ENCODE measurements at places on chromosomes 6 and 20.

GRCh38 chr6:16767765-16768476, 6.7 kb upstream of the ATXN1 start:
- DNase-seq = no peak

DNA sequence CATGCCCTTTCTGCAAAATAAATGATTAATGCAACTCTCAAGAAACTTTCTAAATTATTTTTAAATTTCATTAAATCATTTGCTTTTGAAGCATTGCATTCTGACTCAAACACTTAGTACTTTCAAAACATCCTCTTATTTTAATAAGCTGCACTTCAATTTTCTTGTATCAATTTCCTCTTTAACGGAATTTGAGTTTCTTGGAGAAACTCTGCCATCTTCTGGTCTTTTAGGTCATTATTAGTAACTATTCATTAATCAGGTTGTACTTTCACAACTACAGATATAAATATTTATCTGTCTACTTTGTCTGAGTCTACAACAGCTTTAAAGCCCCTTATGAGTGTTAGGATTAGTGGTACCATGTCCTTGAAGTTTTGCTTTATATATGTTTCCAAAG, 30.2 kb downstream of the TMX4 start:
- no peak for DNase-seq

- no peak for DNase-seq
Observed at GRCh38 chr6:105783333-105783935, 302.7 kb upstream of the PRDM1 start.

- DNase-seq = no peak
Observed at GRCh38 chr6:124052120-124052519, 248.5 kb downstream of the NKAIN2 start.

GRCh38 chr6:26327450-26328264, 37.3 kb upstream of the BTN3A2 start:
- DNase-seq = peak; percentile 86

DNA sequence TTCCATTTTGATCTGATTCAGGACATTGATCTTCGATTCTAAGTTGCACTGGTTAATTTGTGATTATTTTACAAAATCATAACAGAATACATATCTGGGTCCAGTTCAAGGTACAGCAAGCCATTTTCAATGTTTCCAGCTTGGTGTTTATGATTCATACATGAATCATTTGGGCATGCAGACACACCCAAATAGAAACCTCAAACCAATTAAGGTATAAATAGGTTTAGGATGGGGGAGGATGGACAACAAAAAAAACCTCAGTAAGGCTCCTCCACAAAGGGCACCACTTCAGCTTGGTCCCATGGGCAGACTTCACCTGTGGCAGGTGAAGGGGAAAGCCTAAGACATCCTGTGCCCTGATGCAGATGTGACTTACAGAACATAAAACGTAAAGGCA, 192.7 kb downstream of the KHDC1L start:
- peak; percentile 47 for DNase-seq

GRCh38 chr6:87066449-87067333, 28.2 kb downstream of the CGA start:
- peak; percentile 11 for DNase-seq

- DNase-seq = no peak
Observed at GRCh38 chr6:80010288-80010687, 5.8 kb downstream of the TTK start.

- no peak for DNase-seq
Observed at GRCh38 chr6:81997090-81997926, 244.8 kb upstream of the TENT5A start.

DNA sequence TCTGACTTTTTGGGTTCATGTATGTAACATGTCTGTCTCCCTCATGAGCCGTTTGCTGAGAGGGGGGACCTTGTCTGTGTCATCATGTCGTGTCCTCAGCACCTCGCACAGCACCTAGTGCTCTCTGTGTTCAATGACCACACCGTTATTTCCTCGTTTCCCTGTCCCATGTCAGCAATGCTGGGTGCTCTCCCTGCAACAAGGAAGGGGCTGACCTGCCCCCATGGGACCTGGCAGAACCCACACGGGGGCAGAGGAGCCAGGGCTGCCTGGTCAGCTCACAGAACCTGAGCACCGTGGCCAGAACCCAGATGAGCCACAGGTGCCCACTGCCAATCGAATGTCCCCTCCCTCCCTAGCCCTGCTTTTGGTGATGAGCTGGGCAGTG, 7.3 kb downstream of the ADA start:
- no peak for DNase-seq

DNA sequence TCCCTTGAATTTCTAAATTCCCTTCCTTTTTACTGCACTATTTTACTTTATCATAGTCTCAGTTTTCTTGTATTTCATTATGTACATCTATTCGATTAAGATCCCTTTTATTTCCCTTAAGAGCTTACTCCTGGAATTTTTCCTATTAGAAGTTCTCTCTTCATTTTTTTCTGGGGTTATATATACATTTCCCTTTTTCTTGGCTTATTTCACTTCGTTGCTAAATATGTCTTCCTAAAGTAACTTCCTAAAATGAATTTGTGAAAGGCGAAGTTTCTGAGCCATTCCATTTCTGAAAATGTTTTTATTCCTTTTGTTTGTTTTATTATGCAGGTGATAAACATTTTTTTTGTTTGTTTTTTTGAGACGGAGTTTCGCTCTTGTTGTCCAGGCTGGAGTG, 5.9 kb upstream of the CD109 start:
- no peak for DNase-seq

- DNase-seq = no peak
Observed at GRCh38 chr6:40816601-40817000, 222.4 kb downstream of the UNC5CL start.

GRCh38 chr6:107506145-107506544, 16.2 kb downstream of the SOBP start:
- no peak for DNase-seq

- no peak for DNase-seq
Observed at GRCh38 chr6:159533568-159533967, 159.5 kb downstream of the SOD2 start.

- no peak for DNase-seq
Observed at GRCh38 chr20:24235296-24236175, 233.9 kb upstream of the SYNDIG1 start.

DNA sequence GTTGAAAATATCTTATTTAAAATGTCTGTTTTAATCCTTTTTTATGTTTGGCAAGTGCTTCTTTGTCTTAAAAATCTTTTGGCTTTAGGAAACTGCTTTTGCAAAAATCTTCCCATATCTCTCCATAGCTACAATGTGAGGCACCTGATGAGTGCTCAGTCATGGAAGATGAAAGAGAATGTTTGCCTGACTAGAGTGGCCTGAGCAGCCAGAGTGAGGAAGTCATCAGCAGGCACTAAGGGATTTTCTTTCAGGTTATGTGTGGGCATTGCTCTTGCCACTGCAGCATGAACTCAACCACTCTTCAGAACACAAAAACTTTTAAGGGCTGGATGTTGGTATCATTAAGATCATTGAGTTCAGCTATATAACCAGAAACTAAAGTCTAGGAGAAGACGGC, 47.9 kb downstream of the AKIRIN2 start:
- no peak for DNase-seq

DNA sequence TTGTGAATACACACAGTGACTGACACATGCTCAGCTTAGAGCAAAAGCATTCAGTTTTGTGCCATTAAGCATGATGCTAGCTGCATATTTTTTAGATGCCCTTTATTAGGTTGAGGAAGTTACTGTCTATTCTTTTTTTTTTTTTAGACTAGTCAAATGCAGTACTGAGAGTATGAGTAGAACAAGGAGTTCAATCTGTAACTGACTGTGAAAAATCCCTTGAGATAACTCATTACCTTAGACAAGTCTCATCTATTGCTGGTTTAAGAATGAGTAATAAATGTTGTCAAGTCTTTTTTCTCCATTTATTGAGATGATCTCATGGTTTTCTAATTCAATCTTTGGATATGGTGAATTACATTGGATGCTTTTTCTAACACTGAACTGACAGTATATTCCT, 23.2 kb downstream of the AHI1 start:
- DNase-seq = no peak

- DNase-seq = no peak
Observed at GRCh38 chr20:41475503-41475902, 108.9 kb upstream of the EMILIN3 start.

GRCh38 chr6:166751051-166751595, 124.1 kb upstream of the RPS6KA2 start:
- DNase-seq = no peak

GRCh38 chr20:38260378-38261053, at the start of gene KIAA1755:
KIAA1755 (minus strand) TSS chr20:38260735; CDS start chr20:38260500, 235 bp downstream.
- DNase-seq = no peak

DNA sequence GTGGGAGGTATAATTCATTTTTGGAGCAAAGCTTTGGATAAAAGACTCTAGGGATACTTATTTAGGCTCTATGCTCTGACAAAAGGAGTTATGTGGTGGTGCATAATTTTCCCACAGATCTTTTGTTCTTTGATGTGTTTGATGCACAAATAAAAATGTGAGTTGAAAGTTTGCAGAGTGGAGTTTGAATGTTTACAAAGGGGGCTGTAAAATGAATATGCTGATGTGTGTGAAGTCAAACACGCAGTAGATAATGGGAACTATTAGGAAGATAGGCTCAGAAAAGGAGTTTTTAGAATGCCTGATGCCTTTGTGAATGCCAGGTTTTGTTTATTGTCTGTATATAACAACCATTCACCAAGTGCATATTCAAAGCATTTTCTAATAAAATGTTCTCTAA, 545.0 kb upstream of the EPHA7 start:
- no peak for DNase-seq

- no peak for DNase-seq
Observed at GRCh38 chr20:17960927-17961586, 7.5 kb downstream of the SNX5 start.

GRCh38 chr6:137191670-137192069, 18.2 kb upstream of the IL22RA2 start:
- DNase-seq = no peak

- no peak for DNase-seq
Observed at GRCh38 chr6:38182426-38182825, 362.9 kb downstream of the ZFAND3 start.

DNA sequence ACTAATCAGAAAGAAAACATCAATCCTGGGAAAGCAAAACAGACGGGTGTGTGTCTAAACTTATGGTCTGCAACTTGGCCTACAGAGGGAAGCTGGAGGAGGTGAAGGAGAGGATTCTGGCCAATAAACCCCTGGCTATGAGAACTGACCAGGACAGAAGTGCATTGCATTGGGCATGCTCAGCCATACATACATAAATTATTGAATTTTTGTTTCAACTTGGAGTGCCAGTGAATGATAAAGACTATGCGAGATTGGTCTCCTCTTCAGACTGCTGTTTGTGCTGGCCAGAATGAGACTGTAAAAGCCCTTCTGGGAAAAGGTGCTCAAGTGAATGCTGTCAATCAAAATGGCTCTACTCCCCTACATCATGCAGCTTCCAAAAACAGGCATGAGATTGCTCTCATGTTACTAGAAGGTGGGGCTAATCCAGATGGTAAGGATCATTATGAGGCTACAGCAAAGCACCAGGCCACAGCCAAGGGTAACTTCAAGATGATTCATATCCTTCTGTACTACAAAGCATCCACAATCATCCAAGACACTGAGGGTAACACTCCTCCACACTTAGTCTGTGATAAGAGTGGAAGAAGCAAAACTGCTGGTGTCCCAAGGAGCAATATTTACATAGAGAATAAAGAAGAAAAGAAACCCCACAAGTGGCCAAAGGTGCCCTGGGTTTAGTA, 17.4 kb downstream of the ADNP start:
- DNase-seq = peak; percentile 34

DNA sequence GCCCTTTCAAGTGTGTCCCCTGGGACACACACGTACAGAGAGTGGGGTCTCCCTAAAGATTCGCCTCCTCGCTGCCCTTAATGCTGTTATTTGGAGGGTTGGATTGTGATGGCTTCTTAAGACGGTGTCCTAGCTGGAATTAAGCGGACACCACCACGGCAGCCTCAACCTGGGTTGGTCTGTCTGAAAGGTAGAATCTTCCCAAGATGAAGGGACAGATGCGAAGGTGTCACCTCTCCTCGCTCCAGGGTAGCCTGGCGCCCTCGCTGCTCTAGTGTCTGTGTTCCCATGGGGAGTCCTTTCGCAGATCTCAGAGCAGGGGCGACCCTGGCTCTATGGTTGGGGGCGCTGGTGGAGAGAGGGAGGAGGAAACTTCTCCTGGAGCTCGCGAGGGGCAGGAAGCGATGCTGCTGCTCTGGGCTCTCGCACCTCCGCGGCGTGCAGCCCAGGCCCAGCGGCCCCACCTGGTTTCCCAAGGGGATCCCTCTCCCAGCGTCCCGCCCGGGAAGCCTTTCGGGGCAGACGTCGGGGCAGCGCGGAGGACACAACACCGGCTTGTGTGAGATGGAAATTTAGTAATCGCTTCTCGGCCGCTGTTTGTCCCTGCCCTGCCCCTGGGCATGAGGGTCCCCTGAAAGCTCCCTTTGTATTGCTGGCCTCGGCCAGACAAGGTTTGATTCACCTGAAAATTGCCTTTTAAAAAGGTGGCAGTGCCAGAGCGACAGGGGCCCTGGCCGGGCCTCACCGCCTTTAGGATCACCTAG, 1.7 kb downstream of the RSPO3 start:
- no peak for DNase-seq

DNA sequence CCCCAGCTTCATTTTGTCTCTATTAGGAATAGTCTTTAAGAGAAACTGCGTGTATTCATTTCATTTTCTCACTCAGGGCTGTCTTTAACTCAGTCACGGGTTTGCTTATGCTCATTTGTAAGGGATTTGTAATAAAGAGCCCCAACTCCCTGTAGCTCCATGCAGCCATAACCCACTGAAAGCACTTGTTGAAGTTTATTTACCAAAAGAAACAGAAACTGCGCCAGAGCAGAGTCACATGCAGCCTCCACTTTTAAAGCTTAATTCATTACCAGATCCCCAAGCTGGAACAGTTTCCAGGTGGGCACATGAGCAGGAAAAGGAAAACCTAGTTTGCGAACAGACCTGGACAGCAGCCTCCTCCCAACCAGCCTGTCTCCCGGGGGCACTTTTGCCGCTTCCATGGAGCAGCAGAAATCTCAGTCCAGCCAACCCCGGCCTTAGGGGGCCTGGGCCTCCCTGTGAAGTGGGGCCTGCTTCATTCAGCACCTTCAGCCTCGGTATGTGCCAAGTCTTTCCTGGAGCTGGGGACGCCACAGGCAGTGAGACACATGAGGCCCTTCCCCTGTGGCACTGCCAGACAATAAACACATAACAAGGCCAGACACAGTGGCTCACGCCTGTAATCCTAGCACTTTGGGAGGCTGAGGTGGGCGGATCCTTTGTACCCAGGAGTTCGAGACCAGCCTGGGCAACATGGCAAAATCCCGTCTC, 4.5 kb downstream of the BCAS4 start:
- DNase-seq = no peak
